Astrocyte of the spinal cord (primary cell): ENCODE measurements at places on chromosomes 11 and 22.
A peak's percentile ranks its signal among the peaks of the same experiment; 100 is the strongest.

DNA sequence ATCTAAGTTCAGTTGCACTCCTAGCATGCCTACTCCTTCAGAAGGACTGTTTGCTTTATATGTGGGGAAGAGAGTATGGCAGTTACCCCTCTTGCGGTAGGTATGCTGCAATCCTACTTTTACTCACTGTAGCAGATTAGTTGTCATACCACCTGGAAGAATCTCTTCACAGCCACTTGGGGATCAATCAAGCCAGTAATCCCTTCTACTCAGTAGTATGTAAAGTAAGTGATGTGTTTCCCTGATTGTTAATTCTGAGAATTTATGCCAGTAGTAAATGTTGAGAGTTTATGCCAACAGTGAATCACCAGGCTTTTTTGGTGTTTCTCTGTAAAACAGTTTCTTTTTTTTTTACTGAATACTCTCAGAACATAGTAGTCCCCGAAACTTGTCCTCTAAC, 34.4 kb downstream of the PRMT3 start:
- no peak for DNase-seq

GRCh38 chr11:34366522-34366921, 8.7 kb upstream of the ABTB2 start:
- DNase-seq, result no peak

GRCh38 chr11:47477323-47477722, 28.4 kb upstream of the RAPSN start:
- DNase-seq, result no peak

- DNase-seq, result no peak
Observed at GRCh38 chr11:119350302-119350701, 3.8 kb upstream of the MFRP start.

DNA sequence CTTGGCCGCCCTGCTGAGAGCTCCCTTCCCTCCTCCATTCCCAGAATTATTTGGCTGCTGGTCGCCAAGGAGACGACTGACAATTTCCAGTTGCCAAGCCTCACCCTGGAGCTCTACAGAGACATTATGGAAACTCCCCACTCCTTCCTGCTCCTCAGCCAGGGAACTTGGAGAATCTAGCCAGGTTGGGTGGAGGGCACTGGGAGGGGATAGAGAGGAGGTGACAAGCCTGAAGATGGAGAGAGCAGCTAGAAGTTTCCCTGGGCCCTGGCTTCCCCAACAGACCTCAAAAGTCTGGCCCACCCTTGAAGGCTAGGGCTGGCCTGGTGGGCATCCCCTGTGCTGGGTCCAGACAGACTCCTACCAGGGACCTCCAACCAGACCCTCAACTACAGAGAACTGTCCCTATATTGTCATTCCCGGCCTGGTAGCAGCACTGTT, 6.7 kb upstream of the VSIG10L2 start:
- DNase-seq, result no peak

- peak; percentile 53 for DNase-seq
Observed at GRCh38 chr11:115170133-115170815, 333.9 kb downstream of the CADM1 start.
